A172 (cell line): ENCODE measurements at places on chromosomes 2 and 18. TPM values are rescaled to one million over a fixed set of nuclear protein-coding genes. Genes with fewer than 3 reads are reported as not detected.
A peak's percentile ranks its signal among the peaks of the same experiment; 100 is the strongest.

FAM237A gene
- total RNA-seq: not detected in 2 replicates

MOCOS gene
- 3.3 and 3.9 TPM in 2 replicates for total RNA-seq

- DNase-seq: peak; percentile 57
Measured at GRCh38 chr18:62486290-62486964, 36.4 kb upstream of the ZCCHC2 start.

SGPP2 gene
- not detected in 2 replicates for total RNA-seq

- no peak for DNase-seq
Measured at GRCh38 chr18:57431467-57432080, 3.6 kb upstream of the ONECUT2 start.
